ENCODE measurements at places on chromosomes 7 and 10.

DNA sequence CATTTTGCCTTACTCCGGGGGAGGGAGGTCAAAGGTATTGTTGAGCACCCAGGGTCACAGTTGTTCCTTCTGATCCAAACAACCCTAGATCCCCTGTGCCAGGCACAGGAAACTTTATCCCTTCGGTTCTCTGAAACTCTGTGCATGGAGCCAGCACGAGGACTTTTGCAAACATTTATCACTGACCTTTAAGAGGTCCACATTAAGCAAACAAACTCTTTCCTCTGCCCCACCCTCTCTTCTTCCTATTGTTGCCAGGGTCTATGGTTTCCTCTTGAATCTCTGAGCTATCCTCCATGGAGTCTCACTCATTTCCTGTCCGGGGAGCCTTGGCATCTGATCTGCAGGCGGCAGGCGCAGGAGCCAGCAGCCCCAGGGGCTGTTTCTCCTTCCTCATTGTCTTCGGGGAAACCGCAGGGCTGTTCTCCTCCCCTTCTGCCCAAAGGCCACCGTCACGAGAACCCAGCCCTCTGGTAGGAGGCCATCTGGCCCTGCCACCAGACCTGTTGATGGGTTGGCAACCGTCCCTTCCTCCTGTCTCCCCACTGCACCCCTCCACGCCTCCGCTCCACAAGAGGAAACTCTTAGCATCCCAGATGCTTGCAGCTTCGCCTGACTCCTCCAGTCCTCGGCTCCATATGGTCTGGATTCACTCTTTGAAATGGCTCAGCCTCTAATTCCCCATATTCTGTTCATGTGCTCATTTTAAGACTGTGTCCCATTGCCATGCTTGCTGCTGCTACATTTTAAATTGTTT, 327.3 kb upstream of the NRP1 start:
- DNase-seq, result no peak

GRCh38 chr10:17171141-17171641, 30.3 kb downstream of the TRDMT1 start:
- no peak for DNase-seq

DNA sequence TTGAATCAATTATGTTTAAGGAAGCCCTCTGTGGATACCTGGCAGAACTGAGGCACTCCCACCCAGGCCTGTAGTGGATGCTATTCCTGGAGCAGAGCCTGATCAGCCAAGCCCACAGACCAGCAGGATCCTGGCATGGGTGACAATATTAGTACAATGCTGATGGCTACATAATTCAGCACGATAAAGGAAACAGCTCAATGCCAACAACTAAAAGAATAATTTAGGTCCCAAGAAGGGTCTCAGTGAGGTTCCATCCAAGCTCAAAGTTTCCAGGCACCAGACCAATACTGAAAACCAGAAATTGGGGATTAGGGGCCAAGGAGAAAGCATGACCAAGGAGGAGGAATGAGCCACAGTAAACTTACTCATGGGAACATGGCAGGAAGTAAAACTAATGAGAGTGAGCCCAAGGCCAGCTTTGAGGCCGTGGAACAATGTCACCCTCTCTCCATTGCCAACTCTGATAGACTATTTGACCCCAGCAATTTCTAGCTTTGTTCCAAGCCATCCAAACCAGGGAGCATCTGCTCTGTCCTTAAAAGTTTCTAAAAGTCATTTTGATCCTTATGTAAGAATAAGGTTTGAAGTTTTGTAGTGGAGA, 1082.4 kb downstream of the KCNMA1 start:
- no peak for DNase-seq

- DNase-seq, result no peak
These were observed 184.5 kb upstream of the NFE2L3 start for GRCh38 chr7:25967278-25968204.

GRCh38 chr10:122446668-122447423, 7.6 kb upstream of the ARMS2 start:
- DNase-seq, result peak; percentile 42

DNA sequence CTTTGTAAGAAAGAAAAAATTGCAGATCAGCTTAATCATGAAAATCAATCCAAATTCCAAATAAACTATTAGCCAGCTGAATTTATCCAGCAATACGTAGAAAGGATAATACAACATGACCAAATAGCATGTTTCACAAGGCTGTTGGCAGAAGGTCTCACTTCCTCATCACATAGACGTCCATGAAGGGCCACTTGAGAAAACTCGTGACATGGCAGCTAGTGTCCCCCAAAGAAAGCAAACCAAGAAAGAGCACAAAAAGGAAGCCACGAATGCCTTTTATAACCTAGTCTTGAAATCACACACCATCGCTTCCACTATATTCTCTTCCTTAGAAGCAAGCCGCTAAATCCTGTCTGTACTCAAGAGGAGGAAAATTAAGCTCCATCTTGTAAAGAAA, 105.6 kb upstream of the NRBF2 start:
- DNase-seq, result no peak

GRCh38 chr10:131214521-131215244, 96.8 kb downstream of the TCERG1L start:
- no peak for DNase-seq

- no peak for DNase-seq
These were observed 98.4 kb downstream of the PIP4K2A start for GRCh38 chr10:22615819-22616499.

GRCh38 chr10:17062493-17062892, 67.1 kb downstream of the CUBN start:
- no peak for DNase-seq

DNA sequence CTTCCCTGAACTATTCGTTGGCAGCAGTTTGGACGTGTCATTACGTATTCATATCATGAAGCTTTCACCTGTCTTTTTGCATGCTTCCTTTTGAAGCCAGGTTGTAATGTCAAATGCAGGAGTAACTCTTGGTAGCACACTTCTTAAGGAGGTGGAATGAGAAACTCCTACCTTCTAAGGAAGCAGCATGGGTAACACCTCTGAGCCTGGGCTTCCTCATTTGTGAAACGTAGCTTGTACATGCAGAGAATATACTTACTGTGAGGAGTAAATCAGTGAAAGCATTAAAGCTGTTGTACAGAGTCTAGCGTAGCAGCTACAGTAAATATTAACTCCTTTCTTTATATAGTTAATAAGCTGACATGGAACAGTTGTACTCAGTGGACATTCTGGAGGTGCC, 21.1 kb downstream of the CUL1 start:
- no peak for DNase-seq

DNA sequence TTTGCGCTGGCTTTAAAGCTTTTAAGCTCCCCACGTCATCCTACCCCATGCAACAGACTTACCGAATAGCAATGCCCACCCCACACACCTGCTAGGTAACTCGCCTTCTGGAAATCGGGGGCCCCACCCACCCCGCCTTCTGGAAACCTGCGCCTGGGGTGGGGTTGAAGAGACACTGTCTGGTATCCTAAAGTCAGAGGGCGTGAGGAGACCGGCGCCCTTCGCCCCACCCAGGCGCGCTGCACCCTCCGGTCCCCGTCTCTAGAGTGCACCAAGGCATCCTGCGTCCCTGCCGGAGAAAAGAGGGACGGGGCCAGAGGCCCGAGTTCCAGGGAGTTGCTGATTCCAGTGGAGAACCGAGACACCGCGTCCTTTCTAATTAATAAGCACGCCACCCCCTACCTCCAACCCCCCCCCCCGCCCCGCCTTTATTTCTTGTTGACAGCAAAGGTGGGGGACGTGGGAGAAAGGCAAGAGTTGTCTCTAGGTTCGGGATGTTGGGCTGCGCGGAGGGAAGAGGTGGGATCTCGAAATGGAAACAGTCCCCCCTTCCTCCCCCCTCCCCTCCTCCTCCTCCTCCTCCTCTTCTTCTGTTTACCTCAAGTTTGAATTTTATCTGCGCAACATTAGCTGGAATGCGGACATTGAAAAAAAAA, 220.9 kb upstream of the MKLN1 start:
- DNase-seq, result no peak

GRCh38 chr7:42753367-42753766, 158.5 kb downstream of the C7orf25 start:
- DNase-seq, result no peak

DNA sequence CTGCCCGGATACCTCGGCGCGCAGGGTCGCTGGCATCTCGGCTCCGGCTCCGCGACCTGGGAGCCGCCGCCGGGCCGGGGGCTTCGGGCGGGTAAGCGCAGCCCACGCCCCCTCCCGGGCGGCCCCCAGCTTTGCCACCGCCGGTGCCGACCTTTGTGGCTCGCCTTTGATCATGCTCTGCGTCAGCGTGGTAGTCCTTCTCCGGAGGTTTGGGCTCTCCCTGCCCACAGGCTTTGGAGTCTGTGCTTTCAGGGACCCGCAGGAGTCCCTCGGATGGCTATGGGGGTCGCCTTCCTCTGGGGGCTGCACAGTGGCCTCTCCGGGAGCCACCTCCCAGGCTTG, 7.3 kb downstream of the ATP6V1F start:
- DNase-seq, result no peak

- no peak for DNase-seq
These were observed 134.8 kb downstream of the OAT start for GRCh38 chr10:124283949-124284250.

DNA sequence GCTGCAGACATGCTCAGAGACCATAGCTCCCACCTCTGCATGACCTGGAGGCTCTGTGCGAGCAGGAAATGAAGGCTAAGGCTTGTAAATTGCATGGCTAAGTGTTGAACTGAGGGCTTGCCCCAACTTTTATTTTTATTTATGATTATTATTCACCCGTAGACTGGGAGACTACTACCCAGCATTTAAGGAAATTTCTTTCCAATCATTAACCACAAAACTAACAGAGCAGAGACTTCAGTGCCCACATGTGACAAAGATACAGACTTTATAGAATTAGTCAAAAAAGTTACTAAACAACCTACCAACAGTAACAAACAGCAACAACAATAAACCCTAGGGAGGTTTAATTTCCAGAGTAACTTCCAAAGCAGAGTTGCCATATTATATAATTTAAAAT, 39.7 kb downstream of the MCMBP start:
- DNase-seq, result no peak

DNA sequence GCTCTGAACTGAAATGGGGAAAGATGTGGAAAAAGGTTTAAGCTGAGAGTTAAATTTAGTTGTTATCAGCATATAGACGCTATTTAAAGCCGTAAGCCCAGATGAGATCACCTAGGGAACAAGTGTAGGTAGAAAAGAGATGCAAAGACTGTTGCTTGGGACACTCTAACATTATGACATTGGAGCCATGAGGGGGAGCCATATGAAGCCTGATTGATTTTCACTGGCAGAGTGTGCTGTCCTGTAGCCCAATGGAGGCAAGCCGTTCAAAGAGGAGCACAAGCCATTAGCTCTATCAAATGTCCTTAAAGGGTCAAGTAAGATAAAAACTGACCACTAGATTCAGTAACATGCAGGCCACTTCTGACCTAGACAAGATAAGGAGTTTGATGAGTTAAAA, 223.3 kb downstream of the TWIST1 start:
- no peak for DNase-seq

DNA sequence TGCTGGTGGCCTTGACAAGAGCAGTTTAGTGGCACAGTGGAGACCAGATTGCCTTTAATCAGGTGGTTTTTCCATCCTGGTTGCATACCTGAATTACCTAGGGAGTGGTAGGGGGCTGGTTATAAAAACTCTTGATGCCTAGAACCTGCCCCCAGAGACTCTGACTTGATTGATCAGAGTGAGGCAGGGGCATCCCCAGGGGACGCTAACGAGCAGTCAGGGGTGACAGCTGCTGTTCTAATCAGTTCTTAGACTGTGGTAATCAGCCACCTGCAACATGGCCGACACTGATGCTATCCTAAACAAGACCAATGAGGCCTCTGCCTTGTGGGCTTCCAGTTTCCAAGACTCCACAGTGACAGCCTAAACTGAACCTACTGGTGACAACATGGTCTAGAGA, 2.0 kb upstream of the OPALIN start:
- no peak for DNase-seq

DNA sequence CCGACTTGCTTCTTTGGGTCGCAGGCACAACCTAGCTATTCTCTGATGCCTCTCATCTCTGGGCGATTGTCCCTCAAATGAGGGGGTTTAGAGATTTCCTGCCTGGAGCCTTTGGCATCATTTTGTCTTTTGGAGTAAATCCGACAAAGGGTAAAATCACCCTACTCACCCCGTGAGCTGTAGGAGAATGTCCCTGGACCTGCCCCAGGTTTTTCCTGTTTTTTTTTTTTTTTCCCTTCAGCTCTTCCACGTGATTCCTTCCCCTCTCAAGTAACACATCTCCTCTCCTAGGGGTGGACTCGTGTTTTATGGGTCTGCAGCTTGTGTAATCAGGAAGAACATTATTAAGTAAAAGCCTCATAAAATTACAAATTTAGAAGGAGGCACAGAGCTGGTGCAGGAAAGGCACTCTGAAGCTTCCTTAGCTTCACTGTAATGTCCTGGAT, 128.4 kb upstream of the ZNF746 start:
- DNase-seq, result no peak

DNA sequence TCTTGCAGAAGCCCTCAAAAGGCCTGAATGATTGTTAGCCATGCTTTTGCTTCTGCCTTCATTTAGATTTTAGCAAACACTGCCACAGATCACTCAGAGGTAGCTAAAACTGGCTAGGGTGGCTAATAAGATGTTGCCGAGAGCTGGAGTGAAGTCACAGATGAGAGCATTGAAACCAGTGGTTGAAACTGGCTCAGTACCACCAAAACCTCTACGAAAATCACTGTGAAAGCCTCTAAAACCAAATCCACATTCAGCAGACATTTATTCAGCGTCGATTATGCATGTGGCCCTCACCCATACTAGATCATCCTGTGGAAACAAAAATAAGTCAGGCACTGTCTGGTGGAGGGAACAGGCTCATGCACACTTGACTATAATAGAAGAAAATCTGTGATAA, 50.8 kb downstream of the PIK3CG start:
- no peak for DNase-seq

- DNase-seq, result no peak
These were observed 730.6 kb upstream of the VSTM2A start for GRCh38 chr7:53811555-53812079.

DNA sequence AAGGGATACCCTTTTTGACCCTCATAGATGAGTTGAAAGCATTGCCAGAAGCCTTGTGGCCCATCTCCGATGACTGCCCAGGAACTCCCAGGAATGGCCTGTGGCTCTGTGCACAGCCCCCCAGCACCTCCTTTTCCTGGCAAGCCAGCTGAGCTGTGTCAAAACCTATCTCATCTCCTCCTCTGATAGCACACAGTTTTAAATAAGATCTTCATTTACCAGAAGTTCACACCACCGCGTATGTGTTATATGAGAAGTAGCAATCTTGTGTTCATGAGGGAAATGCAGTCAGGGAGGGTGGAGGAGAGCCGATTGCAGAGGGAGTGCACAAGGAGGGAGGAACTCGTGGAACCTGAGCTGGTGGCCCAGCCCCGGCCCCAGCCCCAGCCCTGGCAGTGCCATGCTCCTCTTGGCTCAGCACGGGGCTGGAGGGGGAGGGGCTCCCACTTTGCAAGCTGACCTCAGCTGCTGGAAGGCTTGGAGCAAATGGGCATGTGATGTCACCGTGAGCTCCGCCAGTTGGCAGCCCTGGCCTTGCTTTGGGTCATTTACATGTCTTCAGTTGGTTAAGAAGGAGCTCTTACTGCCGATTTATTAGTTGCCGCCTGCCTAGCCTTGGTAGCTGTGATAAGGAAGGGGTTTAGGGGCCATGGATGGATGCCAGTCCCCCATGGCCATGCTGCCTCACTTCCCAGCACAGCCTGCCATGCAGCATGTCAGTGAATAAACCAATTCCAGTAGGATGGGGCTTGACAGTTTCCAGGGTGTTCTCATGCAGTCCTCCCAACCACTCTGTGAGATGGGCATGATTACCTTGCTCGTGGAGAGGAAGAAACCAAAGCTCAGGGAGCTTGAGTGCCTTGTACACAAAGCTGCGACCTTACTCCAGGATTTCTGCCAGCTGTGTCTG, 20.0 kb downstream of the UNC5B start:
- DNase-seq, result no peak
